AML-193 (cell line): ENCODE measurements at places on chromosomes 13 and 19.

DNA sequence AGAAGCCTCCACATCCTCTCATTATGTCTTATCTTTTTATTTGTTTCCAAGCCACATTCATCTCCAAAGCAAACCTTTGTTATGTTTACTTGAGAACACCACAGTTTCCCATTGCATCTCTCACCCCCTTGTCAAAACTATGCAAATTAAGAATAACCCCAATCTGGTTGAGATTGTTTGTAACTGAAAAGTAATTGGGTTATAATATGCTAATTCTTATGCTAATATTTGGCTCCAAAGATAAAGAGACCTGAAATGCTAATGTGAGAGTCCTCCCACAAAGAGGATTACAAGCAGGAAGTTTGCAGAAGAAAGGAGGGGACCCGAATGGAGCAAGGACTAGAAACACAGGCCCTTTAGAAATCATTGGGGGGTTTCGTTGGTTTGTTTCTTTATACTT is 92.9 kb upstream of the UBL3 start:
- no peak for DNase-seq

DNA sequence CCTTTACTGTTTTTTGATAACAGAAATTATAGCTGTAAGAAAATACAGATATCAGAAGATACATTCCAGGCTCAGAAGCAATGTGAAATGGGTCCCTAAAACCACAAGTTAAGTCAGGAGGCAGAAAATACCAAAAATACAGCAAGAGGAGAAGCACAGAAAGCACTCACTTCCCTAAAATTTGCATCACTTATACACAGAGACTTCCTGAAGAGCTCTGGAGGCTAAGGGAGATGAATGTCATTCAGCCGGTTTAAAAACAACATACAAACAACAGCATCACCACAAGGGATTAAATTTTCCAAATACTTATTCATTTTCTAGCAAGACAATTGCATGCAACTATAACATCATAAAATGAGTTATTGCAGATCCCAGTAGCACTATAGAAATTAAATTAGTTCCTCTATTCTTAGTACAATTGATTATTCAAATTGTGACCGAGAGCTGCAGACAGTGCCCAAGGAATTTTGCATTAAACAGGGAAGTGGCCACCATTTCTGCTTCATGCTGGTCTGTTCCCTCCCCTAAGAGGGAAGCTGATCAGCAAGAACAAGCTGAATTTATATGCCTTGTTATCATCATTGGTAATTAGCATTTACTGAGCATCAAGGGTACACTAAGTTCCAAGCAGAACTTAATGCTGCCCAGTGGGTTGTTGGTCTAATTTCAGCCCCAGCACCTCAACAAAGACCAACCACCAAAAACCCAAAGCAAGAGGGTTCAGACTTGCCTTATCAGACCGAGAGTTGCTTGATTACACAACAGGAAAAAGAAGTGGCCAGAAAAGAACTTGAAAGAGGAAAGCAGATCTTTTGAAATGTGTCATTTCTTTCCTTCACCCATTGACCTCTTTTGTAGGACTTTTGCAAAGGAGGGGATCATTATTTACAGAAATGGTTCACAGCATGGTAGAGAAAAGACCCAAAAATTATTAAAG is 140.7 kb downstream of the KCTD12 start:
- peak; percentile 92 for DNase-seq

DNA sequence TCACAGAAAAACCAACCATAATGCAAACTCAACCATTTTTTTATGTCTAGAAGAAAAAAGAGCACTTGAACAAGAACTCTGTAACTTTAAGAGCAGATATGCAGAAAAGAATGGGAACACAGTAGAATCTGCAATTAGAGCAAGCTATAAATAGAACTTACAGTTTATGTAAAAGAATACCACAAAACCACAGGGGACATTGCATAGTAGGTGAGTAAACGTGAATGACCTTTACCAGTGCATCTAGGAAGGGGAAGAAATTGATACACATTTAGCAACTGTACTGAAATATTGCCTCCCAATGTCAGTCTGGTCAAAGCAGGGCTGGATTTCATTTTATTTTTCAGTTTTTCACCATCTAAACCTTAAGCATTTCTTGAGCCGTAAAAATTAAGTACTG is 242.2 kb upstream of the EDNRB start:
- peak; percentile 99 for DNase-seq

- no peak for DNase-seq
Observed at GRCh38 chr13:79674765-79675515, 194.0 kb downstream of the NDFIP2 start.

DNA sequence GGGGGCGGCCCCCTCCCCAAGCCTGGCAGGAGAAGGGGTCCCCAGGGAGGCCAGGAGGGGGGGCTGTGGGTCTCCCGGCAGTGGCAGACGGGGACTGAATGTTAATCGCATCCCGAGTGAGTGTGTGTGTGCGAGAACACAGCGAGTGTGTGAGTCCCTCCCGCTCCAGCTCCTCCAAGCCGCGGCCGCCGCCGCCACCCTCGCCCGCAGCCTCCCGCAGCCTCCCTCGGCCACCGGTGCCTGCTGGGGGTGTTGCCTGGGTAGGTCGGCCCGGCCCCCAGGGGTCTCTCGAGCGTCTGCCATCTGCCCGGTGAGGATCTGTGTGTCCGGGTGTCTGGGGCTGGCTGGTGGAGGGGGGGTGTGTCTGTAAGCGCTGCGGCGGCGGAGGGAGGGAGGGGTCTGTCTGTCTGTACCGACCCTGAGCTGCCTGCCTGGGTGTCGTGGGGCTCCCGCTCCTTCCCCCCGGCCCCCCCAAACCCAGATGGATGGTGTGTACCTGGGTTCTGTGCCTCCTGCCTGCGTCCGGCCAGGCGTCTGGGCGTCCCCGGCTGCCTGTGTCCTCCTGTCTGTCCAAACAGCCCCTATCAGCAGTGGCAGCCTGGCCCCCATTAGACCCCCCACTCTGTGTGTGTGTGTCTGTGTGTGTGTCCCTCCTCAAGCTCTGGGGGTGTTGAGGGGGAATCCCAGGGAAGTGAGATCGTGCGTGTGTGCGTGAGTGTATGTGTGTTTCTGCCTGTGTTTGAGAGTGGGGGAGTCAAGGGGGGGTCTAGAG is at the start of gene GRIN2D:
Gene GRIN2D (plus strand): TSS at position 110 of the 772 bp plus-strand sequence. CDS start 4,725 bp downstream, outside the sequence.
- DNase-seq = no peak

GRCh38 chr13:94335761-94336526 is 143.5 kb downstream of the DCT start:
- DNase-seq = no peak

GRCh38 chr19:18214779-18215433 is 11.1 kb upstream of the RAB3A start:
- DNase-seq = no peak

- DNase-seq = no peak
Observed at GRCh38 chr19:42629191-42629590, 34.5 kb upstream of the CEACAM8 start.

DNA sequence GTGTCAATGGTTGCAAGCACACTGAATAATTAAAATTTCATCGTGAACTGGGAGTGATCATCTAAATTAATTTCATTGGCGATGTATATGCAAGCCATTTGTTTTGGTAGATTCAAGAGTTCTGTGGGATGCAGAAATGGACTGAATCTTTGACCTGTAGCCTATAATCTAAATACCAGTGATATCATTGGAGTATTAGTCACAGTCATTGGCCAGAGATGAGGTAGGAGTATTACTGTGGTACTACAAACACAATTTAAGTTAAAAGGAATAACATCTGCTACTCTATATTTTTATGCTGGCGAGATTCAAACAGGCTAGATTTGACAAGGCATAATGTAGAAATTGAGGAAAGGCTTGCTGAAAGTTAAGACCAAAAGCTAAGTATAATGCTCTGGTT is 14.0 kb downstream of the FRY start:
- no peak for DNase-seq

DNA sequence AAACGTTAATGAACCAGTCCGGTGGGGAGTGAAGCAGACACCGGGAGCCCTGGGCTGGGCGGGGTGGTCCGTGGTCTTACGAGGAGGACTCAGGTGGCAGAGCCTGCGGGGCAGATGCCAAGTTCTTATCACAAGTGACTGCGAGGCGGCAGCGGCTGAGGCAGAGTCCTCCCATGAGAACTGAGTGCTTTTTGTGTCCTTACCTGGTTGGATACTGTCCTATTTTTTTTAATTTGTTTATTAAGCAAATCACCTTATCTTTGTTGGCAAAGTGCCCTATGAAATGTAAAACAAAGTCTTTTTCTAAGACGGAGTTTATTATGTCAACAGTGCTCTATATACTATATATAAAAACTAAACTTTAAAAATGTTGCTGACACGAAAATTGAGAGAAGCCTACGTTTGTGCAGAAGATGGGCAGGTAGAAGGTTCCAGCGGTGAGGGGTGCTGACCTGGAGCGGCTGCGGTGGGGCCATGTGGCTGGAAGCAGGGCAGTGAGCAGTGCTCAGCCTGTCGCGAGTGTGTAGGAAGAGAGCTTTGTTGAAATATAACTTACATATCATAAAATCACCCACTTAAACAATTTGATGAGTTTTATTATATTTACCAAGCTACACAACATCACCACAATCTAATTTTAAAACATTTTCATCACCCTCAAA is 82.2 kb downstream of the ATP11A start:
- no peak for DNase-seq

DNA sequence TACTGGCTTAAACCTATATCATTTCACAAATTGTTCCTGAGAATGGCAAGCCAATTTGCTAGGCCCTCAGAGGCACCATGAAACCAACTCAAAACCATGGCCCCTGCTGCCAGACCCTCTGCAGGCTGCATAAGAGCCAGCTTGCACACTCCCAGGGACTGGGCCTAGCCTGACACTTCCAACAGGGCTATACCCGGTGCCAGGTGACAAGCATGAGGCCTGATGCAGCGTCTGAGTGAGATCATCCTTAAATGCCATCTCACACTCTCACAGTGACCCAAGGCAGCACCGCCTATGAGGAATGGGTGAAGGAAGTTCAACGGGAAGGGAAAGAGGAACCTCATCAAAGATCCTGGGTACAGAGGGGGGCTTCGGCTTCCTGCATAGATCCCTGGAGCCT is 65.6 kb downstream of the C13orf42 start:
- DNase-seq = no peak

- DNase-seq = no peak
Observed at GRCh38 chr19:6402837-6403608, 10.1 kb upstream of the GTF2F1 start.

- no peak for DNase-seq
Observed at GRCh38 chr19:1967087-1967608, 26.2 kb downstream of the CSNK1G2 start.

DNA sequence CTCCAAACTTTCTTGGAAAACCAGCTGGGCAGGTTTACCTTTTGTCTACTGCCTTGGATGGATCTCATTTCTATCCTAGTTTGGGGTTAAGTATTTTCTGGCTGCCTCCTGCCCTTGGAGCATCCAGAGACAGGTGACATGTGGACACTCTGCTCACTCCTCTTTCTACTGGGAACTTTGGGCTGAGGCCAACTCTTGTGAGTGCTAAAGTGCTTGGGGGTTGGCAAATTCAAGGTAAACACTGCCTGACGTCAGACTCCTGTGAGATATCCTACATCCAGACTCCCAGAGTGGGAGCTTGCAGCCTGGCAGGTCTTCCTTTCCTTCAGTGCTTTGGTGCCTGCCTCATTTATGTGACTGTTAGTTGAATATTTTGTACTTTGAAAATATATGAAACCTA is 388.1 kb downstream of the KCNRG start:
- DNase-seq = no peak

GRCh38 chr13:93017493-93018112 is 209.0 kb upstream of the GPC6 start:
- no peak for DNase-seq

GRCh38 chr19:7267792-7268704 is 26.2 kb downstream of the INSR start:
- DNase-seq = peak; percentile 28

DNA sequence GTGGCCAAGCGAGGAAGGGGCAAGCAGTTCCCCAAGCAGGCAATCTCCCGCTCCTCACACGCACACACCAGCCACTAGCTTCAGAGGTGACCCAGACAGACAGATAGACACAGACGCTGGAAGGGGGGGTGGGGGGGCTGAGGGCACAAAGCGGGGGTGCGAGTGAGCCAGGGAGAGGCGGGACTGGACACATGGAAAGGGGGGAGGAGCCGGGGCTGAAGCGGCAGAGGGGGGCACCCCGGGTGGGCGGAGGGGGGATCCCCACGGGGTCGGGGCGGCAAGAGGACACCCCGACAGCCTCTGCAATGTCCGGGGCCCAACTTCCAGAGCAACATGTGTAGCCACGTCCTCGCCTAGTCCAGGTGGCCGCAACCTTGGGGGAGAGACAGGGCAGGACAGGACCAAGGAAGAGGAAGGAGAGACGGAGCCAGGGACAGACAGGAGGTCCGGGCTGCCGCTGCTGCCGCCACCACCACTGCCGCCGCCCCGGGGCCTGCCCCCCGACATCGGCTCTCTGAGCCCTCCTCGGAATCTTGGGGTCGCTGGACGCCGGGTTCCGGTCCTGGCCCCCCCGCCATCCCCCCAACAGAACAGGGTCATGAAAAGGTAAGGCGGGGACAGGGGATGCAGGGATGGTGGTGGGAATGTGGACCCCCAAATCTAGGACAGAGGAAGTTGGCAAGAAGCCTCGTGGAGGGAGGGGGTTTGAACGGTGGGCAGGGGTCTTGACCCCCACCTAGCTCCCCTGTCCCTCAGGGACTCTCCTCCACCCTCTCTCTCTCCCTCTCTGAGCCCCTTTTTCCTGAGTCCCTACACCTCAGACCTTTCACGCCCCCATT is 1.1 kb downstream of the GRIN2D start:
- DNase-seq = no peak

DNA sequence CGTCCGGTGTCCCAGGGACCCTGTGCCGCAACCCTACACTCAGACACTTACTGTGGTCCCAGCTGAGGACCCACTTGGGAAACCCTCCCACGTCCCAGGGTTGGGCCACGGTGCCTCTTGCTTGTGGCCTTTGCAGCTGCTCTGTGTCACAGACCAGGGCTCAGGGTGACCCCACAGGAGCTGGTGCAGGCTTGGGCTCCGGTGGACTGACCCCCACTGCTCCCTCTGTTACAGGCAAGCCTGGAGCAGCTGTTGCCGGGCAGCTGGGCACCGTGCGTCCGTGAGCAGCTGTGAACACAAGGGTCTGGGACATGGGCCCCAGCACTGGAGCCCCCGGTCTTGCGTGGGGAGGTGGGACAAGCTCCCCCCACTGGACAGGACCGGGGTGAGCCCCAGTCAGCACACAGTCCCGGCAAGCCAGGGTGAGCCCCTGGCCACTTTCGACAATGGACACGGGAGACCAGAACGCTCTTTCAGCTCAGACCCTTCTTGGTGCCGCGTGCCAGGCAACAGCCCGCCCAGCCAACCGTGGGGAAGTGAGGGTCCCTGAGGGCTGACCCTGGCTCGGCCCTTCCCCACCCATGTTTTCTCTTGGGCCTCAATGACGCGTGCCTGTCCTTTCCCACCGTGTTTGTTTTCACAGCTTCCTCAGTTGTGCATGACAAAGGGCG is 65.7 kb upstream of the C13orf46 start:
- no peak for DNase-seq

DNA sequence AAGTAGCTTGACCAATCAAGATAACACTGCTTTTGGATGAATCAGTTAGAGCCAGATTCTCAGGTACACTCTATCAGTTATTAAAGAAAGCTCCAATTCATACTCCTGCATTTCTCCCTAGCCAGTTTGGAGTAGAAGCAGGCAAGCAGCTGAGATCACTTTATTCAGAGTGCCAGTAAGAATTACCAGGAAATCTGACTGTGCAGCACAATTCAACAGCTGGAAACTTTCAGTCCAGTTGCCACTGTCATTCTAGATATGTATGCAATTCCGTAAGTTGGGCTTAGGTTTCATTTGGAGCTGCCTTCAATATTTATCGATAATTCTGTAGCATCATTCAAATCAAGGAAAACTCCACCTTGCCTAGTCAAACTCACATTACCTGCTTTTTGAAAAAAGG is 2625.6 kb upstream of the PCDH20 start:
- no peak for DNase-seq
